SJSA1 (cell line): ENCODE measurements at places on chromosomes 1 and 21. TPM values are rescaled to one million over a fixed set of nuclear protein-coding genes. Genes with fewer than 3 reads are reported as not detected.

Gene C1QB
- not detected in 2 replicates for total RNA-seq

Gene CRYBG2
- total RNA-seq: not detected in 2 replicates

Gene MTARC1
- total RNA-seq: not detected in 2 replicates

DNA sequence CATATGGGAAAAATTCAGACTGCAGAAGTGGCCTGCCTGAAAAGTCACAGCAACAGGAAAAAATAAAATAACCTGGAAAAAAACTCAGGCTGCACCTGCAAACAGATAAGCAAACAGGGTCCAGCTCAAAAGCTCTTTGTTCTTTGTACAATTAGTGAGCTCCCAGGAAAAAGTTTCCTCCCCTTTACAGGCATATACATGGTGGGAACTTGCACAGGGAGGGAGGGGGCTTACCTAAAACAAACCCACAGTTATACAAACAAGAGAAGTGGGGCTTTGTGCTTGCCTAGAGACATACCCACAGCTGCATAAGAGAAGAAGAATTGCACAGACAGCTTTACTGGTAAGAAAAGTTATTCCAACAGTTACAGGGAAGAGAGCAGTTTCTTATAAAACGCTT is 31.7 kb upstream of the COG2 start:
- H3K27ac ChIP-seq: no peak overlapping the region
- no peak overlapping the region for H3K4me3 ChIP-seq
- no peaks in the 10 kb centered on the region for H3K4me1 ChIP-seq
- no peak for DNase-seq
- no peaks in the 10 kb centered on the region for H3K27me3 ChIP-seq
- H3K36me3 ChIP-seq: no peaks in the 10 kb centered on the region

- peaks cover 37% of the 10 kb centered on the region for H3K36me3 ChIP-seq
- H3K4me1 ChIP-seq: no peaks in the 10 kb centered on the region
- no peak for DNase-seq
Observed at GRCh38 chr1:244057474-244058385, 6.6 kb downstream of the ZBTB18 start.

- no peaks in the 10 kb centered on the region for H3K4me1 ChIP-seq
- no peak overlapping the region for H3K4me3 ChIP-seq
- no peak overlapping the region for H3K27ac ChIP-seq
- no peaks in the 10 kb centered on the region for H3K27me3 ChIP-seq
- no peak for DNase-seq
Observed at GRCh38 chr1:228554107-228554506, 66.9 kb downstream of the RNF187 start.
